Left ventricle myocardium superior (tissue), 1 donor: ENCODE measurements at places on chromosomes 13 and 19. TPM values are rescaled to one million over a fixed set of nuclear protein-coding genes. Genes with fewer than 3 reads are reported as not detected.

Gene NPAS1
- total RNA-seq, result 0.32 TPM

- no peak for DNase-seq
Measured at GRCh38 chr13:48857576-48857975, 118.1 kb upstream of the FNDC3A start.

- no peak for DNase-seq
Measured at GRCh38 chr13:33956346-33956745, 138.4 kb downstream of the RFC3 start.

DNA sequence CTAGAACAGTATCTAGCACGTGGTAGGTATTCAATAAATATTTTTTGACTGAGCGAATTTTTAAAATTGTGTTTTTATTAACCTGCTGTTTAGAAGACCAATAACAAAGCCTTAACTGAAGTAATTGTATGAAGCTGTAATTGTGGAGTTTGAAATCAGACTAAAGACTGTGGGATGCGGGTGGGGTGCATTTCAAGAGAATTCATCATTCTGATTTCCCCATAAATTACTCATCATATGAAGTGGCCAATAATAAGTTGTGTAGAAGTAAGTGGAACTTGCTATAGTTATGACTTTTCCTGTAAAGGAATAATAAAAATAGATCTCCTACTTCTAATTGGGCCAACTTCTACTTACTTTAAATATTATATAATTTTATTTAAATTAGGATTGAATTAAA, 449.3 kb downstream of the PCDH9 start:
- no peak for DNase-seq

GRCh38 chr13:23392313-23392712, 41.2 kb downstream of the SACS start:
- no peak for DNase-seq

Gene VSTM2B
- not detected for total RNA-seq
